Activated CD4-positive, alpha-beta T cell treated with anti-CD3 and anti-CD28 coated beads for 24 hours (primary cell): ENCODE measurements at places on chromosomes 6 and 20.

DNA sequence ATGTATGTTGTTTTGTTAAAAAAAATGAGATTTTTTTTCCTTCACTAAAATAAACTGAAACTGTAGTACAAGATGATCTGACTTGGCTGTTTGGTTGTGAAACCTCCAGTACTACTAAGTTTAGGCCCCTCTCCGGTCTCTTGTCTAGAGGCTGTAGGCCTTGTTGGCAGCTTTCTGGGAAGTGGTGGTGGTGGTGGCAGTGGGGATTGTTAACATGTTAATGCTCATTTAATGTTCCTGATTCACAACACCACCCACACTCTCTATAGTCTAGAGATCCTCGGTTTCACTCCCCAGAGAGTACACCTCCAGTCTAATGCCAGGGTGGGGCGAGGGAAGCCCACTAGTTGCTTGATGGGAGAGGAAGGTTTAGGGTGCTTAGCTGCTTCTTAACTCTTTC is 24.1 kb downstream of the STK4 start:
- peak; percentile 41 for DNase-seq

DNA sequence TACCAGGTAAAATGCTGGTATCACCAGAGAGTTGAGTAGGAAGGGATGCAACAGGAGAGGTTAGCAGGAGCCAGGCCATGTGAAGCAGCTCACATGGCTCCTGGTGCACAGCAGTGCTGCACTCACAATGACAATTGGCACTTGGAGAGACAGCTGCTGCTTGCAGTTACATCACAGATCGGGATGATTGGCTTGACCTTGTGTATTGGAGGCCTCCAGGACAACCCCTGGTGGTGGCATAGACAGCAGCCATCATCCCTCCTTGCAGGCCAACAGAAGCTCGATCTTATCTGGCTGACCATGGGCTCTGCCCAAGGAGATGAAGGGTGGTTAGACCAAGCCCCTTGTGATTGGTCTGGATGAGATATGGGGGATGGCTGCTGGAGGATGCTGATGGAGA is 73.0 kb downstream of the EYA2 start:
- DNase-seq: no peak

DNA sequence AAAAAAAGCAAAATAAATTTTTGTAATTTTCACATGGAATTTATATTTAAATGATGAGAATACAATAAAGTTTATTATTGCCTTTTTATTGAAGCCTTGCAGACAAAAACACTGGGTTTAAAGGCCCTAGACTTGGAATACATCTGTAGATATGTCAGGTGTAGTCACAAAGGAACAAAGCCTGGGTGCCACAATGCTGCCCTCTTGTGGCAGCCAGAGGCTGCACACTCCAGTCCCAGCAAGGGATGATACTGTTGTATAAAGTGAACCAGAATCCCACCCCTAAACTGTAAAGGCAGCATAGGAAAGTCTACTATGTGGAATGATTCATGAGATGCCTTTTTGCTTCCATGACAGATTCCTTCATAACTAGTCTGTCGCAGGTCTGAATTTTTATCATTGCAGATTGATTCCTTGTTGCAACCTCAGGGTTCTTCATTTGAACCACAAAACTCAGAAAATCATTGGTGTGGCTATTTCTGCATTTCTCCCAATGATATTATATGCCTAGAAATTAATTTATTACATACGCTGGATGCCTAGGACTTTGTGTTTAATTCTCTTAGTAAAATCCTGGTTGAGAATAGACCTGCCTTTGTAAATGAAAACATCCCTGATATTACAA is 37.0 kb downstream of the MAK start:
- DNase-seq: peak; percentile 31

DNA sequence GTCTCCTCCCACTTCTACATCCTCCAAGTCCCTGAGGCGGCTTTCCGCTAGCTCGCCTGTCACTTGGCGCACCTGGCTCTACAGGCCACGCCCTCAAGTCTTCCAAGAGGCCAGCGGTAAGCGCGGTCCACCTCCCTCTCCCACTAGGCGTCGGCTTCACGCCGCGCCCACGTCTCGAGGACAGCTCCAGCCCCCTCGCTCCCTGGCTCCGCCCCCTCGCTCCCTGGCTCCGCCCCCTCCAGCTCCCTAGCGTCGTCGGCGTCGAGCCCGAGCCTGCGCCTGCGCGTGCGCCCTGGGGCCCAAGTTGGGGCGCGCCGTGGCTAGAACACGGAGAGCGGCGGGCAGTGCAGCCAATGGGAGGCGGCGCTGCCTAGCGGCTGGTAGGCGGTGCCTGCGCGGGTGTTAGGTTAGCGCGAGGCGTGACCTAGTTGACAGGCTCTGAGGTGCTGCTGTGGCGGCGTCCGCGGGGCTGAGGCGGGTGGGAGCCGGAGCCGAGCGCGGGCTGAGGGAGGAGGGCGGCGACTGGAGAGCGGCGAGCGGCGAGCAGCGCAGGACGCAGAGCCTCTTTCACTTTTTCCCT is at the start of gene MACROD2:
TSS of gene MACROD2 (plus strand) at position 431 of the 580 bp plus-strand sequence.
- DNase-seq: no peak

DNA sequence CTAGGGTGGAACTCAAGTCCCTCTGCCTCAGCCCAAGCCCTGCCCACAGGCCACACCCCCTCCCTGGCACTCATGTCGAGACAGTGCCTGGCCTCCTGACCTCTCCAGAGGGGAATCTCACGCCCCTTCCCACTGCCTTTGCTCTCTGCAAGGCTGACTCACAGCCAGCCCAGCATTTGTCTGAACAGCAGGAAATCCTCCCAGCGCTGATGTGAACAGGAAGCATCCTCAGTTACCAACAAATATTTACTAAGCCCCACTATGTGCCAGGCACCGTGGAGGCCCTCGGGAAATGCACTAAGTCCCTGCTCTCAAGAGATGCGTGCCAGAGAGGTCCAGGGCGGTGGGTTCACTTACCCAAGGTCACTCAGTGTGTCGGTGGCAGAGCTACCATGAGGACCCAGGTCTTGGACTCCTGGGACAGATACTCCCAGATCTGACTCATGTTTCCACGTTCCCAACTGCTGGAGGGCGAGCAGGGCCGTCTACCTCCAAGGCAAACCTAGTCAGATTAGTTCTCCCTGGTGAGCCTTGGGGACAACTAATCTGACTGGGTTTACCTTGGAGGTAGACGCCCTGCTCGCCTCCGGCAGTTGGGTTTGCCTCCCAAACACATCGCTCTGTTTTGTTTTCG is 7.8 kb downstream of the ADA start:
- no peak for DNase-seq

GRCh38 chr20:21503345-21503744 is 10.5 kb downstream of the NKX2-2 start:
- no peak for DNase-seq

DNA sequence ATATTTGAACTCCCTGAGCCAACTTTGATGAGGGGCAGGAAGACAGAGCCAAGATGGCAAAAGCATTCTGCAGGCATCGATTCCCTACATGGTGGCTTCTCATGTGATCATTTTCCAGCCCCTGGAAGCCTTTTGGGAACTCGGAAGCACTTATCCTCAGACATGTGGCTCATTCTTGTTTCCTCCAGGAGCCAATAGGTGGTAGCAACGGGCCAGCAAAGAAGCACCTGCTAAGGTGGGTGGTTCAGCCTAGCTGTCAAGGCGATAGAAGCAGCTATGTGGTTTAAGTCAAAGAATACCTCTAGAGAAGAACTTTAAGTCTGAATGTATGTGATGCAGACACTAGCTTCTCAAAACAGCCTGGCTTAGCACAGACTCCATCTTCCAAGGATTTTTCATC is 64.9 kb upstream of the PAX1 start:
- DNase-seq: no peak

- no peak for DNase-seq
These were observed 2.2 kb upstream of the VEGFA start for GRCh38 chr6:43767553-43768505.

- DNase-seq: no peak
These were observed 253.0 kb downstream of the ARID1B start for GRCh38 chr6:157029980-157030690.

DNA sequence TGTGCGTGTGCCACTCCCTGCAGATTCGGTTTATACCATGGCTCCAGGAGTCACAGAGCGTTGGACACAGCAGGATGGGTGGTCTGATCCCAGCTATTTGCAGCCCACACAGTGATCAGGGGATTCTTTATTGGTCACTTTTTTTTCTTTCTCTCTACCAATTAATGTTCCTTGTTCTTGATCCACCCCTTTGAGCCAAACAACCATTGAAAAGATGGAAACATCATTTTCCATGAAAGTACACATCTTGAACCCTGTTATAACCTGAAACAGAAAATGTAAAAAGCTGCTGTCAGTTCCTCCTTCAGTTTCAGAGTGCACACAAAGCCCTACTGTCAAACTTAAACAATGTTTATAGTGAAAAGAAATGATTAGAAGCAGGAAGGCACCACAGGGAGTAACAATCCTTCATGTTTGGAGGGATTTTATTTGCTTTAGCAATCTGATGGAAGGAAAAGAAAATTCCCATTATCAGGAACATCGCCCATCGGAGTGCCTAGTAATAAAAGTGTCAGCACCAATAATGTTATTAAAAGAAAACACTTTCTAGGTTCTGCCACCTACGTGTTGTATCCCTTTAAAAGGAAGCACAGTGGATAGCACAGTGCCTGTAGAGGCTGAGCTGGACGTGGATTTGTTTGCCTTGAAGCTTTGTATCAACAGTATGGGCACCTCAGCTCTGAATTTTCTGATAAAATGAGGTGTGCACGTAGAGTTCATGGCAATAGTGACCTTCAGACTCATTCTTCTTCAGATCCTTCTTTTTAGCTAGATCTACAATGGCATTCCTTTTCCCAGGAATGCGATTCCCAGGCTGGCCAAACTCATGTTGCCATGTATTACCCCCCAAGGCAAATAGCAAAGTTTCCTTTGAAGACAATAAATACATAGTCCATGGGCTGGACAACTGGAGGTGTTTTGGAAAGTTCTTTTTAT is 16.1 kb upstream of the THBD start:
- DNase-seq: no peak

DNA sequence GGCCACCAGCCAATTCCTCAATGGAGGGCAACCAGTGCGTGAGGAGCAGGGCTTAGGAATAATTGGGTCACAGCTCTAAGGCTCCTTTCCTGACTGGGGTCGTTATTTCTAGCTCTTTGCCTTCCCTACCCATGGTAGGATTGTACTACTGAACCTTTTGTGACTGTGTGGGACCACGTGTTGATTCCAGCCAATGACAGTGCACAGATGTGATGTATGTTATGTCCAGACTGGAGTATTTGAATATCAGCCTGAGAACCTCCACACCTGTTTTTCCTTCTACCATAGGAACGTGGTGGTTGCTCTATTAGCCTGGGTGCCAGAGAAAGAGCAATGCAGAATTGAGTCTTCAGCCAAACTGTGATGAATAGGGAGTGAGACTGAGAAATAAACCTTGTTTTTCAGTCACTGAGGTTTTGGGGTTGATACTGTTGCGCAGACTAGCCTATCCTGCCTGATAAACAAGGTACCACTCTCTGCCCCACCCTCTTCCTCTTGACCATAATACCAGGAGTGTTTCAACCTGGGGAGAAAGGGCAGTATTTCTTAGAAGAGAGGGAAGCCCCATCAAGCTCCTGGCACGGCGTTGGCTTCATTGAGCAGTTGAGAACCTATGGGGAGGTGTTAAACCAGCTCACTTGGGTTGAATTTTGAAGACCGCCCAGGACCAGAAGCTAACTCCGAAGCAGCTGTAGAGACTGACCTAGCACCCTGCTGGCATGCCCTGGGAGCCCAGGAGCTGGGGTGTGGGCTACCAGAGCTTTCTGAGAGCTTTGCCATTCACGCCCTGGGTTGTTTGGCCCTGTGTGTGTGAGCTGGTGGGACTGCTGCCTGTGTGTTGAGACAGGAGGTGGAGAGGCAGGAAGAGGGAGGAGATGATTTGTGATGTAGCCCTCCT is 105.5 kb upstream of the BACH2 start:
- no peak for DNase-seq

DNA sequence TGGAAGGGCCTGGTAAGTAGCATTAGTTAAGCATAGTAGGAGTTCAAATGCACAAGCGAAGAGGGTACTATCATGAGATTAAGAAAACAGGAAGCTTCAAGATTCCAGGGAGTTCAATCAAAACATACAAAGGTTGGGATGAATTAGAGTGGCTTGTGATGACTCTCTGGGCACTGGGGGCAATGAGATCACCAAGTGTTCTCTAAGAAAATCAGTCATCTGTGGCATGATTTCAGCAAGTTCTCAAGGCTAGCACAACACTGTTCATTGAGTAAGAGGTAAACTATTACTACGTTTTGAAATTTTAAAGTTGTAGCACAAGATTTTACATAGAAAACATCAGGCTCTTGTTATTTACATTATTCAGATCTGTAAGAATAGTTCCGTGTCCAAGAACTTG is 139.7 kb upstream of the FLRT3 start:
- no peak for DNase-seq

DNA sequence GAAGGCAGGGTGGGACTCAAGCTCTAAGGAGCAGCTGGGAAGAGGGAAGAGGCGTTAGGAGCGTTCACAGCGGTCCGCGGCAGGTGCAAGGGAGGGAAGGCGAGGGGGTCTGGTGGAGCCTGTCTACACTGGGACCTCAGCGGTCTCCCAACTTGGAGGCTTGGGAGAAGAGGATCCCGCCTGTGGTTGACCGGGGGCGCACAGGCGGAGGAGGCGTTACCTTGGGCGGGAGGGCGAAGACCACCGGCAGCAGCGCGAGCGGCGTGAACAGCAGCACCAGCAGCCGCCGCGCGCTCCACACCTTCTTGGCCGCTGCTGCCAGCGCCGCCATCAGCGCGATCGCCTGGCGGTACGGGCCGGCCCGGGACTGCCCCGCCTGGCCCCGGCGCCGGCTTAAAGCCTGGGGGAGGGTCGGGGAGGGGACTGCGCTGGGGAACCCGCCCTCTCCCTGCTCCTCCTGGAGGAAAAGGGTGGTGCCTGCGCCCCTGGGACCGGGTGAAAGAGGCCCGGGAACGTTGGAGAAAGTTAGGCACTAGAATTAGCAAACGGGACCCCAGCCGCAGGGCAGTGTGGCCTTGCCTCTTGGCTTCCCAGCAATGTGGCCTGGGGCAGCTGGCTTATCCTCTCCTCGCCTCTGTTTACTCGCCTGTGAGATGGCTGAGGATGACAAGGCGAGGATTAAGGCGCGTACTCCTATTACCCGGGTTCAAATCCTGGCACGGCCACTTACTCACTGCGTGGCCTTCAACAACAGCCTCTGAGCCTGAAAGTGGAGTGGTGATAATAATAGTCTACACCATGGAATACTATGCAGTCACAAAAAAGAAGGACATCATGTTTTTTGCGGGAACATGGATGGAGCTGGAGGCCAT is at the start of gene SLC13A3:
TSS of gene SLC13A3 (minus strand) at position 369 of the 872 bp plus-strand sequence. CDS start at position 331, 38 bp downstream.
- no peak for DNase-seq

GRCh38 chr6:42375007-42375635 is 76.6 kb downstream of the TRERF1 start:
- no peak for DNase-seq

GRCh38 chr20:6764619-6765018 is 2.9 kb upstream of the BMP2 start:
- no peak for DNase-seq
